ENCODE measurements at places on chromosomes 4 and X.

GRCh38 chrX:374596-374995, 12.1 kb downstream of the PPP2R3B start:
- no peak for DNase-seq

DNA sequence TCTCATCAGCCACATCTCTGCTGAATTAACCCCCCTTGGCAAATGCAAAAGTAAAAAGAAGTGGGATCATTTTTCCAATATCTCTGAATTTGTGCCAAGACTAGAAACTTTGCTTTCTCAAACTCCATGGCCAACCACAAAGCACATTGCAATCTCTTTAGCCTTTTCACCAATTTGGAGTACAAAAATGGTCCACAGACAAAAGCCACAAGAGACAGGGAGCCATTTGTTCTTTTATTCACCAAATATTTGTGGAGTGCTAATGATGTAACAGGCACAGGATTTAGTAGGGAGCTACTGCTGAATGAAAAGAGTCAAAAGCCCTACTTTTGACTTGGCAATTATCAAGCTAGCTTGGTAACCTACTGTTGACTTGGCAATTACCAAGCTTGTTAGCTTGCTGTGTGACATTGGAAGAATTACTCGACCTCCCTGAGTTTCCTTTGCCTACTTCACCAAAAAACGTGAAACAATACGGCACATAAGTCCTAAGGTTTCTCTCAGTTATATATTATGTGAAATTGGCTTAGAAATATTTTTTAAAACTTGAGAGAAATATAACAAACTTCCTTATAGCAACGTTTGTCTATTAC, 97.1 kb upstream of the KLF3 start:
- no peak for DNase-seq

GRCh38 chrX:15416133-15416993, 32.1 kb upstream of the VEGFD start:
- DNase-seq = no peak

DNA sequence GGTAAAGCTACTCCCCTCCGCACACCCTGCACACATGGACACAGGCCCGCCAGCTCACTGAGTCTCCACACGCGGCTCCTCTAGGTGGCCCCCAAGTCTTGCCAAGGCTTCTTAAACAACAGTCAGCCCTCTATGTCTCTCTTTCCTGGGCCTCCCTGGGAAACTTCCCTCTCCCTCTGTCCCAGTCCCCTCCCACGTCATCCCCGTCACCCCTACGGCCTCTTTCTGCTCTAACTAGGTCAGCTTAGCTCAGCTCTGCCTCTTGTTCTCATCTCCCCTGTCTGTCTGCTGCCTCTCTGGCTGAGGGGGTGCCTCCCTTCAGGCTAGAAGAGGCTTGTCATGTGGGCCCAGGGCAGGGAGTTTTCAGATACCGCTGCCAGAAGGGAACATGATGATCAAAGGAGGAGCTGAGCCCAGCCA, 38.8 kb downstream of the SEPTIN6 start:
- DNase-seq = no peak

GRCh38 chrX:110985470-110985869, 110.5 kb upstream of the PAK3 start:
- DNase-seq = no peak

DNA sequence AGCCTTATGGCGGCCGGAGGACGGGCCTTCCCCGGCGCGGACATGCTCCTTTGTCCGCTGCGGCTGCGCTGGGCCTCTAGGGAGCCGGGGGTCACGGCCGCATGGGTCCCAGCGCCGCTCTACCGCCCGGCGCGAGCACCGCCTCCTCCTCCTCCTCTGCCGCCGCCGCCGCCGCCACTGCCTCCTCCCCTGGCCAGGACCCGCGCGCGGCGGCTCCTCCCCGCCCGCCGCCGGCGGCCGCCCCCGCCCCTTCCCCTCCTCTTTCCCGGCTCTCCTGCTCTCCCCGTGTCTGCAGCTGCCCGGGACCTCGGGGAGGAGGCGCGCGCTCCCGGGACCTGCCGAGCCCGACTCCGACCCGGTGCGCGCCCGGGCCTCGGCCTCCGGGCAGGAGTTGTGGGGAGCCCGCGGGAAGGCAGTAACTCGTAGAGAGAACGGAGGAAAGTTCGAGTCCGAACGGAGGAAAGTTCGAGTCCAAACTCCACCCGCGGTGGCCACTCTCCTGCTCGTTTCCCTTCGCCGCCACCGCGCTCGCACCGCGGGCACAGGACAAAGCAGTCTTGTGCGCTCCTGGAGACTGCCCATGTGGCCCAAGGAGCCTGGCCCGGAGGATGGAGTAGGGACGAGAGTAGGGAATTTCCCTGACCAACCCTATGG, at the start of gene ADGRA3:
ADGRA3 (minus strand) TSS at position 179 of the 654 bp plus-strand sequence. CDS start 282 bp downstream, outside the sequence.
- peak; percentile 23 for DNase-seq

DNA sequence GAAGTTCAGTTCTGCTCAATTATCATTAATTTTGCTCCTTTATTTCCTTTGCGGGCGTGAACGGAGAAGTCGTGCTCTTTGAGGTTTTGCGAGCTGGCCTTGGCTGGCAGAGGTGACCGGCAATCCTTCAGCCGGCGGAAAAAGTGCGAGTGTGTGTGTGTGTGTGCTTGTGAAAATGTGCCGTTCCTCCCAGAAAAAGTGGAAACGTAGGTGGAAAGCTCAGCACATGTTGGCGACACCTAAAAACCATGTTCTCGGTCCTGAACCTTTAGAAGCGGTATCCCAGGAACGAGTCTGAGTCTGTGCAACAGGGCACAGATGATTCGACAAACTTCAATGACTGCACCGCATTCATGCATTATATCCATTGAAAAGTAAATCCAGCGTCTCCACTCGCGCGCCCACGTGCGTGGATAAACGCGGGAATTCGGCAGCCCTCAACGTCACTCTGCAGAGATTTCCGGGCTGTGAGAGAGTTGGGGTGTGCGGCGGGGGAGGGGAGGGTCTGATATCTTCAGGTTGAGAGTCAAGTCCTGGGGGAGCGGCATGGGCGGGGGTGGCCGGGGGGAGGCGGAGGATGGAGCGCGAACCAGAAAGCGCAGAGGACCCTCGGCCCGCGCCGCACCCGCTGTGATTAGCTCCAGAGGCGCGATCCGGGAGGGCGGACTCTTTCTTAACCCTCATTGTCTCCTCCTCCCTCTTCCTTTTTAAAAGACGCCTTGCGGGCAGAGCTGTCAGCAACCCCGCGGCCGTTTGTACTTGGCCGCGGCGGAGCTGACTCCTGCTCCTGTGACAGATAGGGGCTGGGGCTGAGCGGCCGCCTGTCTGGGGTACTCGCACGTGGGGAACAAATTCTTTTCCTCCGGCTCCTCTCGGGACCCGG, at the start of gene SHISA3:
SHISA3 (plus strand) TSS at position 737 of the 883 bp plus-strand sequence. CDS start 569 bp downstream, outside the sequence.
- DNase-seq = peak; percentile 55

GRCh38 chrX:49892542-49892941, 13.3 kb downstream of the USP27X start:
- DNase-seq = no peak

- DNase-seq = no peak
These were observed 35.9 kb upstream of the CXCL8 start for GRCh38 chr4:73704314-73705055.

DNA sequence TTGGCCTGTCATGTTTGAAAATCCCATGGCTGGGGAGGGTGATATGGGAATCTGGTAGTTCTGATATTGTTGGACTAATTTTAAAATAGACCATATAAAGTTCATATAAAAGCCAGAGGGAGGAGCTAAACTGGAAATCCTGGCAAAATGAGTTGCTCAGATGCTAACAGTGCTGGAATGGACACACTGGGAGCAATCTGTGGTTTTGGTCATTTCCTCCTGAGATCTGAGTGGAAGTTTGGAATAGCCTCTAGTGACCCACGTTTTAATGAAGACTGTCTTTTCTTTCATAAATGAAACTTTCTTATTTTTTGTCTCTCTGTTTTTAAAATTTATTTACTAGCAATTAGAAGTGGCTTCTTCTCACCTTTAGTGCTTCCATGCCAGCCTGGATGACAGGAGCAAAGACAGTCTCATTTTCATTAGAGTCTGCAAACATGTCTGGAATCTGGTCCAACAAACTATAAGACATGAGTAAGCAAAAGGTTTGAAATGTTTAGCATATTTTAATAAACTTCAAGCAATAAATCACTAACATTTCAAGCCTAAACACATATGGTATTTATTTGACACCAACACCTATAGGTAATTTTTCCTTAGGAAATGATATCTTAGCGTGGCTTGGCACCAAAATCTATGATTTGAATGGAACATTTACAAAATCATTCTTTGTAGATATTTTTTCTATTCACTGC, 66.6 kb downstream of the METTL14 start:
- no peak for DNase-seq

GRCh38 chrX:24643116-24643515, 4.0 kb downstream of the PCYT1B start:
- DNase-seq = no peak

DNA sequence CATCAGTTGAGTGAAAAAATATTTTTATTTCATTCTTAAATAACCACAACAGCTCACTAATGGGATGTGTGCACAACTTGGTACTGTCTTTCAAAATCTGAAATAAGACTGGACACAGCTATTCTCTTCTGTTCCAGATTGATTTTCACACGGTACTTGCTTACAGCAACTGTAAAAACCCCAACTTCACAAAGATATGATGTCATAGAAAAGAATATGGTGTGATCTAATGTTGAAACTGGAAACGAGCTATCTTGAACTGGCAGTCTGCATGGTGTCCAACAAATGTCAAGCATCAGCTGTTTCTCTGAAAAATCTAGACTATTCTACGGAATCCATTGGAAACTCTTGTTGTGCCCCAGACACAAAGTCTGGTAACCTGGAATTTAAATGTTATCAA, 14.7 kb downstream of the HELQ start:
- peak; percentile 39 for DNase-seq

DNA sequence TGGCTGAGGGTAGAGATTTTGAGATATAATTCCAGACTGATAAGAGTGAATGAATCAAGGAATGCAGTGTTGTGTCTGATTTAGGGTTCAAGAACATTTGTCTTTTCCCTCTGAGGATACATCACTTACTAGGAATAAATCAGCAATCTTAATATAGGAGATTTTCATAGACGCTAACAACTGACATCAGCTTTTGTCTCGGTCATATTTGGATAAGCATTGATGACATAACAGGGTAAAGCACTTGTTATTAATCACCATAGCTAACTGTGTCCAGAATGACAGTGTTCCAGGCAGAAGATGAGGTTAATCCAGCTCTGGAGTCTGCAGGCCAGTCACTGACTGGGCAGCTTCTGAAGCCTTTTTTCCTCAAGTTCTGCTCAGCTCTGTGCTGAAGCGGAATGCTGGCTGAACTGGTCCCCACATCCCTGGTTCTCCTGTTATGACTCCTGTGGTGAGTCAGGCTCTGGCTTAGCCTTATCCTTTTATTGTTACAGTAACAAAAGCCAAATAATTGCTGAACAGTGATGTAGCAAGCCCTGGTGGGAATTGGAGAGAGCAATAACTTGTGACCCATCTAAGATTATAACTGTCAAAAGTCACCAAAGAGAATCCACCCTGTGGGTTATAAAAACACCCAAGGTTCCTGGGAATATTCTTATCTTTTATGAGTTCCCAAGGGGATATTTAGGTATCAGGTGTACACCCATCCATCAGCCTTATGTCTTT, 41.8 kb downstream of the FNIP2 start:
- DNase-seq = no peak

- no peak for DNase-seq
These were observed 158.3 kb upstream of the TAPT1 start for GRCh38 chr4:16384576-16384975.

GRCh38 chr4:42819863-42820514, 72.5 kb upstream of the GRXCR1 start:
- no peak for DNase-seq

- DNase-seq = no peak
These were observed 6.3 kb upstream of the HSPA4L start for GRCh38 chr4:127775843-127776242.

DNA sequence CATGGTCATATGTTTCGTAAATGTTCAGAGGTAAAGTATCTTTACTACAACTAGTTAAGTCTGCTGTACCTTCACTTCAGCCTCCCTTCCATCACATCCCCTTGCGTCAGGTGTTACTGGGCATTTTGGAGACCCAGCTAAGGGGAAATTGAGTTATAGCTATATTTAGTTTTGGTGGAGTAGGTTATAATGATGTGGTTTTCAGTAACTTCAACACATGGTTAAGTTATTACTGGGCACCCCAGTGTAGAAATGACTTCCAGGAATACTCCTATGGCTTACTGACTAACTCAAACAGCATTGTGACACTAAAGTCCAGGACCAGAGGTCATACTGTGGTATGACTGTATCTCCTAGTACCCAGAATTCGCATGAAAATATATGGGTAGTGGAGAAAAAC, 23.4 kb upstream of the ACSL1 start:
- peak; percentile 33 for DNase-seq

DNA sequence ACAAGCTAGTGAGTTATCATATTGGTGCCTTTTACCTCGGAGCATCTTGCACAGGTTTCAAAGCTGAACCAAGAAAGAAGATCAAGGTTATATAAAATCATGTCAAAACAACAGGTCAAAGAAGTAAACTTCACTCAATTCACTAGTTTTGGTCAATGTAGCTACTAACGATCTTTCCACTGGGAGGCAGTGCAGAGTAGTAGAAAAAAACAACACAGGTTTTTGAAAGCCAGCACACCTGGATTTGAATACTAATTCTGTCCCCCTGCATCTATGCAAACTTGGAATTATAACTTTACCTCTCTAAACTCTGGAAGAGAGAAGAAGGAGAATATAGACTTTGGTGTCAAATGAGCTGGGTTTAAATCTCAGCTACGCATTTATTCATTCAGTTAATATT, 266.1 kb downstream of the GRIA3 start:
- peak; percentile 4 for DNase-seq

- DNase-seq = no peak
These were observed 226.2 kb downstream of the ARHGAP10 start for GRCh38 chr4:147958057-147958456.
